ENCODE measurements at places on chromosomes 16 and 17.

GRCh38 chr17:50882851-50883250, 16.7 kb upstream of the TOB1 start:
- DNase-seq = no peak

GRCh38 chr16:272633-273546, 2.9 kb downstream of the RGS11 start:
- DNase-seq = no peak

DNA sequence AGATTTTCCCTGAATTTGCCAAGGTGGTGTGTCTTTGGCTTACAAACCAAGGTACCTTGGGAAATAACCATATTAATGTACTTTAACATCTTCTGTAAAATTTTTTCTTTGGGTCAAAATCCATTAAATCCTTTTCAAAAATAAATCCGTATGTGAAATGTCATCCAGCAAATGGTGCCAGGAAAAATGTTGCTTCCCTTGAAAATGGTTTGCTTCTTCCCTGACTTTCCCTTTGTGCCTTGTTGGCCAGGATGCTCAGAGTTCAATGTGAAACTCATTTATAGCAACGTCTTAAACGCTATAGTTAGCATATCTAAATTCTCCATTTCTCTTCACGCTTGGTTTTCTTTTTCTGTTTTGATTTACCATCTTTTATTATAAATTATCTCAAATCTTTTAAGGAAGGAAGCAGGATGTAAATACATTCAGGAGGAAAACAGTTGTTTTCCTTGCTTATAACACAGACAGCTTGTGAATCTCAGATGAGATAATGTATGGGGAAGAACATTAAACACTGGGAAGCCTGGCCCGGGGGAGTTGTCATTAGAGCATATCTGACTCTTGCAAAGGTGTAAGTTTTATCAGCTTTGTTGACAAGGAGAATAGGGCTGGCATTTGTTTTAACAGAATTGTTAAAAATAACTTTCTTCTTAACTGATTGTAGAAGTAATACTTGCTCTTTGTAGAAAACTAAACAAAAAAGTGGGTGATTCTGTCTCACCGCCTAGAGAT, 42.1 kb downstream of the GPRC5B start:
- DNase-seq = no peak

DNA sequence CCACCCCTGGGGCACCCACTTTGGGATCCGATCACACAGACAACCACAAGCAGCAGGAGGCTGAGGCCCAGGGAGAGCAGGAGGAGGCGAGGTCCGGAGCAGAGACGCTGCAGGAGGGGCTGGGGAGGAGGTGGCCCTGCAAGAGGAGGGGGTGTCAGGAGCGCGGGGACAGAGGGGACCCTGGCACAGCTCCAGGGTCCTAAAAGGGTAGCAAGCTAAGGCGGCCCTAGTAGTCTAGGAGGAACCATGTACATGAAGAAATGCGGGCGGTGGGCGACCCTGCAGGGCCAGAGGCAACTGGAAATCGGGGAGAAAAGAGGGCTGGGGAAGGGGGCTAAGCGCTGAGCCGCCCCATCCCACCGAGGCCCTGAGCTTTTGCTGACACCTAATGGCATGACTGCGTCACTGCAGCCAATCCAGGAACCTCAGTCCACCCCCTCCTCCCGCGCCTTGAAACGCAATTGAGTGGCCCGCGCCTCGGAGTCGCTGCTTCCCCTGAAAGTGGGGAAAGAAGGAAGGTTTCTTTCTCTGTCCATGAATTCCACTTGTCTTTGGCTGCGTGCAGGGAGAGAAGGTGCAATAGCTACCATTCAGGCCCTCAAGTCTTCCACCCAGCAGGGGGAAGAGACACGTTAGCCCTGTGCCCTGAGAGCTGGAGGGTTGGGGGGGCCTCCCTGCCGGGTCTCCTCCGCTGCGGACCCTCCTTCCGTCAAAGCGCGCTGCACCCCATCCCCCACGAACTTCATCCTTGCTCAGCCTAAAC, 1.8 kb downstream of the ASGR1 start:
- DNase-seq = peak; percentile 62

Measured in activated CD4-positive, alpha-beta T cell treated with anti-CD3 and anti-CD28 coated beads, Interleukin-2, Interleukin-4, amounts not matched to agents 100 ng/mL and 50 ng/mL, durations not matched to agents 16 hours and 8 hours (primary cell).